ENCODE measurements at places on chromosomes 7 and 10.

DNA sequence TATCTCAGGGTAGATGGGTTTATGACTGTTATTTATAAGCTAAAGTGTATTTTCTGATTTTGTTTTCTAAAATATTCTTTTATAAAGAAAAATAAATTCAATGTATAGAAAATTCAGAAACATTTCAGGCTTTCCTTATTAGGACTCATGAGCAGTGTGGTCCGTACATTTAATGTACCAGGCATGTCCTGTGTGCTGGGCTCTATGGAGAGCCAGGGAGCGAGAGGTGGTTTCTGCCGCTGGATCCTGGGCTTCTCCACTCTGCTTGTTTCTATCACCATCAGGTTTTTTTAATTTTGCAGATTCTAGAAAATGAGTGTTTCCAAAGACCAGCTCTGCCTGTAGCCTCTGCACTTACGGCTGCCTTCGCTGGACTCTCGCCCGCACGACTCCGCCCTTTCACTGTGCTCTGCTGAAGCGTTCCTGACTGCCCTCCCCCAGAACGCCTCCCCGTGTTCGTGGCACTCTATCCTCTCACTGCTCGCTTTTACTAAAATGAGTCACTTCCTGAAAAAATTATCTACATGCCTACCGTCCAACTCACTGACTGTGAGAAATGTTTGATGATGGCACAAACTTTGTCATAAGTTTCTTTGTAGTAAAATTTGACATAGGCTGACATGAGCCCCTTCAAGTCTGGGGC lies 188.5 kb downstream of the ZMYND11 start:
- peak; percentile 49 for DNase-seq

DNA sequence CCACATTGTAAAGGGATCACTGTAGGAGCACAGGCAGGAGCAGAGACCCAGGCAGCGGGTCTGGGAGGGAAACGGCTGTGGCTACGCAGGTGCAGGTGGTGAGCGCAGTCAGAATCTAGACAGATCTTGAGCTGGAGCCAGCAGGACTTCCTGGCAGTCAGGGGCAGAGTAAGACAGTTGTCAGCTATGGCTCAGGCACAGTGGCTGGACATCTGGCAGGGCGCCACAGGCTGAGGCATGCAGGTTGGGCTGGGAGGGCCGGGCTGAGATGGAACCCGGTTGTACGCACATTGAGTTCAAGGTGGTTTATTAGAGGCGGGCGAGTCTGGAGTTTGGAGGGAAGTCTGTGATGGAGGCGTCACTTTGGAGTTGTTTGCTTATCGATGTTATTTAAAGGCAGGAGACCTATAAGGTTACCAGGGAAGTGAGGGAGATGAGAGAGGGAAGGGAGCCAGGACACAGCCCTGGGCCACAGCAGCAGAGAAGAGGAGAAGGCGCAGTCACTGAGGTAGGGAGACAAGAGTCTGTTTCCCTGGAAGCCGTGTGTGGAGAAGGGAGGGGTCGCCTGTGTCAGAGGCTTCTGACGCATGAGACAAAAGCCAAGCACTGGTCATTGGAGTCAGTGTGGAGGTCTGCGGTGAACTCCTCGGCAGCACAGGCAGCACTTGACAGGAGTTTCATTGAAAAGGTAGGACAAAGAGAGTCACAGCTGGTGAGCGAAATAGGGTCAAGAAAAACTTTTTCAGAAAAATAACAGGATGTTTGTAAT lies 73.8 kb downstream of the LANCL2 start:
- DNase-seq, result no peak

DNA sequence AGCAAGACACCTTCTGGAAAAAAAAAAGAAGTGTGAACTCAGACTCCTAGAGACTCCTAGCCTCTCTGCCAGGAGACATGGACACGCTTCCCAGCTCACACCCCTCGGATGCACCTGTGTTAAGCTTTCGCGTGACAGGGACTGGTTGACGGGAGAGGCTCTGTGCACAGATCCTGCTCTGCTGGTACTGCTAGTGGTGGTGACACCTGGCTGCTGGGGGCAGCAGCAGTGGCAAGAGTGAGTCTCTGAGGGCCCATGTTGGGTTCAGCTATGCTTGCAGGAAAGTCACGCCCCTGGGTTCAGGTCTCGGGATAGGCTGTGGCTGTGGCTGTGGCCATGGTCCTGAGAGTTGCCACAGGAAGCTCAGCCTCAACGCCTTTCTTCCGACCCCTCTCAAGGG lies 81.1 kb downstream of the XRCC2 start:
- no peak for DNase-seq

DNA sequence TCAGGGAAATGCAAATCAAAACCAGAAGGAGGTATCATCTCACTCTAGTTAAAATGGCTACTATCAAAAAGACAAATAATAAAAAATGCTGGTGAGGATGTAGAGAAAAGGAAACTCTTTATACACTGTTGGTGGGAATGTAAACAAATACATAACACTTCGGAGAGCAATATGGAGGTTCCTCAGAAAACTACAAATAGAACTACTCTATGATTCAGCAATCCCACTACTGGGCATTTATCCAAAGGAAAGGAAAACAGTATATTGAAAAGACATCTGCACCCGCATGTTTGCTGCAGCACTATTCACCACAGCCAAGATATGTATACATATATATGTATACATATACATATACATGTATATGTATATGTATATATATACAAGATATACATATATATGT lies 94.2 kb downstream of the C10orf90 start:
- DNase-seq, result no peak

- DNase-seq, result no peak
These were observed 133.0 kb downstream of the SFMBT2 start for GRCh38 chr10:7277867-7278266.

DNA sequence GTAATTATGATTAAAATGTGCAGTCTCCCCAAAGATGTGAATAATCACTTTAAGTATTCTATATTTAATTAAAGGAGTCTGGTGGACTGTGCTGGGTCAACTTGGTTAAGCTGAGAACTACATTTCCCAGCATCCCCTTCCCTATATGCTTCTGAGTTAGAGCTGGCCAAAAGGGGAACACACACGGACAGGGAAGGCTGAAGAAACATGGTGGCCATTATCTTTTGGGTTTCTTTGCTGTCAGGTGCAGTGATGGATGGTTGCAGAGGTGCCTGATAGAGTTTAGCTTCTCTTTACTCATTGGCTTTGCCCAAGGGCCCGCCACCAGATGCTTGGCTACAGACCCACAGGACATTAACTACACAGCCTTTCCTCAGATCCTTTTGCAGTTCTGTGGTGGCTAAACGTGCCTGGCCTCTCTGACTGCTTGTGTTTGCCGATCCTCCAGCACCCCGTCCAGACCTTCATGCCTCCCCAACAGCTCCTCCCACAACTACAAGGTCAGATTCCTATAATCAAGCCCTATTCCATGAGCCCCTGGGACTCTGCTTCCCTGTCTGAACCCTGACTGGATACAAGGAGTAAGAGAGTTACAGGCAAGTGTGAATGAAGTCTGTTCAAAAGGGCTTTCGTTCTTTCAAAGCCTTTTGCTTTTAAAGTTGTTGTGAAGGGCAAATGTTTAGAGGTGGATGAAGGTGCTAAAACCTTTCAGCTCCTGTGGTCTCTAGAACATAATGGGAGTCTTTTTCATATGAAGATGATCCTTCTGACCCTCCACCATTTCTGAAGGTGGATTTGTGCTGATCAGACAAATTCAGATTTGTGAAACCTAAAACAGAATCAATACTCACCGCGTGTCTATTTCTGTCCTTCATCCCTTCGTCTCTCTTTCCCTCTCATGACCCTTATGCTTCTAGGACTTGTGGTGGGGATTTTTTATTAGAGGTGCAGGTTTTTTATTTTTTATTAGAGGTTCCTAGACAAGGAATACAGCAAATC lies 21.5 kb downstream of the BUB3 start:
- DNase-seq, result no peak

DNA sequence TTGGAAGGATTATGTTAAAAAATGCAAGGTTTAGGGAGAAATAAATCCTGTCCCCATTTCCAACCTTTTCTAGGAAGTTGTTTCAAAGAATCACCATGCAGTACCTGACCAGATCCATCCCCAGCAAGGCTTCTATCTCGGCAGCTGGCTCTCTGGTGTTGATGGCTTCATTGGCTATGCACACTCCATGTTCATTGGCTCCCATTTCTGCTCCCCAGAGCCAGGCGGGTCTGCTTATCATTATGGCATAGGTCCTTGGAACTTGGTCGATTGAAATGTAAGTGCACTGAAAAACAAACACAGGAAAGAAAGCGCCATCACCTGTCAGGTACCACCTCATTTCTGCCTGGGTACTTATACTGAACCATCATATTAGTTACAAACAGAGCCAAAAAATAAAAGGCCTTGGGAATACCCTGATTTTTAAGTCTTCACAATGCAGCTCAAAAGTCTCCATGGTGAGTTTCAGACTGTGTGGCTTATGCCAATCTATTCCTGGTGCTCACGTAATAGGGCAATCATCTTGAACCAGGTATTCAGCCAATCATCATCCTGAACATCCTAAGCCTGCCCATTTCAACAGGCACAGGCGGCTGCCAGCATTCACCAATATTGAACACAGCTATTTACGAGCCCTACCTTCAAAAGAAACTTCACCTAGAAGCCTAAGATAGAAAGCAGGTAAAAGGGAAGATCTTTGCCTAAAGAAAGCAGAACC lies 34.4 kb downstream of the SCRN1 start:
- no peak for DNase-seq

DNA sequence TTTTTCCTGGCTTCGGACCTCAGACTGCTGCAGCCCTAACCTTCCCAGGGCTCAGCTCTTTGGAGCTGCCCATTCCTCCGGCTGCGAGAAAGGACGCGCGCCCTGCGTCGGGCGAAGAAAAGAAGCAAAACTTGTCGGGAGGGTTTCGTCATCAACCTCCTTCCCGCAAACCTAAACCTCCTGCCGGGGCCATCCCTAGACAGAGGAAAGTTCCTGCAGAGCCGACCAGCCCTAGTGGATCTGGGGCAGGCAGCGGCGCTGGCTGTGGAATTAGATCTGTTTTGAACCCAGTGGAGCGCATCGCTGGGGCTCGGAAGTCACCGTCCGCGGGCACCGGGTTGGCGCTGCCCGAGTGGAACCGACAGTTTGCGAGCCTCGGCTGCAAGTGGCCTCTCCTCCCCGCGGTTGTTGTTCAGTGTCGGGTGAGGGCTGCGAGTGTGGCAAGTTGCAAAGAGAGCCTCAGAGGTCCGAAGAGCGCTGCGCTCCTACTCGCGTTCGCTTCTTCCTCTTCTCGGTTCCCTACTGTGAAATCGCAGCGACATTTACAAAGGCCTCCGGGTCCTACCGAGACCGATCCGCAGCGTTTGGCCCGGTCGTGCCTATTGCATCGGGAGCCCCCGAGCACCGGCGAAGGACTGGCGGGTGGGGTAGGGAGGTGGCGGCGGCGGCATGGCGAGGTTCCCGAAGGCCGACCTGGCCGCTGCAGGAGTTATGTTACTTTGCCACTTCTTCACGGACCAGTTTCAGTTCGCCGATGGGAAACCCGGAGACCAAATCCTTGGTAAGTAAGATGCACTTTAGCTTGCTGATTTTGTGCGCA lies at the start of gene PLXDC2:
Gene PLXDC2 (plus strand): TSS at position 22 of the 820 bp plus-strand sequence.
- no peak for DNase-seq

- no peak for DNase-seq
These were observed 46.4 kb upstream of the NXPH1 start for GRCh38 chr7:8386926-8387550.

GRCh38 chr10:129929343-129930292 lies 34.5 kb downstream of the EBF3 start:
- no peak for DNase-seq

DNA sequence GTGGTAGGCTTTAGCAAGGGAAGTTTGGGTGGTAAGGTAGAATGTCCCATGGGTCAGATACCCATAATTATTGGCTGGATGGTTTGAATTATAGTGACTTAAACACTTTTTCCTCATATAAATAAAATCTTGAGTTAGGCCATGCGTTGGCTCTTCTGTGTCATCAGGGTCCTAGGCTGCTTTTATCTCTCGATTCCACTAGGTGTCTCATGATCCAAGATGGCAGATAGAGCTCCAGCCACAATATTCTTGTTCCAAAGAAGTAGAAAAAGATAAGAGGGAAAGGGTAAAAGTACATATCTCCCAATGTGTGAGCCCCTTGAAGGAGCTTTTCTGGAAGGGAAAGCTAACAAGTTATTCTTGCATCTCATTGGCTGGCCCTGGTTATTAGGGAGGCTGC lies 144.7 kb downstream of the GRK5 start:
- DNase-seq, result no peak

DNA sequence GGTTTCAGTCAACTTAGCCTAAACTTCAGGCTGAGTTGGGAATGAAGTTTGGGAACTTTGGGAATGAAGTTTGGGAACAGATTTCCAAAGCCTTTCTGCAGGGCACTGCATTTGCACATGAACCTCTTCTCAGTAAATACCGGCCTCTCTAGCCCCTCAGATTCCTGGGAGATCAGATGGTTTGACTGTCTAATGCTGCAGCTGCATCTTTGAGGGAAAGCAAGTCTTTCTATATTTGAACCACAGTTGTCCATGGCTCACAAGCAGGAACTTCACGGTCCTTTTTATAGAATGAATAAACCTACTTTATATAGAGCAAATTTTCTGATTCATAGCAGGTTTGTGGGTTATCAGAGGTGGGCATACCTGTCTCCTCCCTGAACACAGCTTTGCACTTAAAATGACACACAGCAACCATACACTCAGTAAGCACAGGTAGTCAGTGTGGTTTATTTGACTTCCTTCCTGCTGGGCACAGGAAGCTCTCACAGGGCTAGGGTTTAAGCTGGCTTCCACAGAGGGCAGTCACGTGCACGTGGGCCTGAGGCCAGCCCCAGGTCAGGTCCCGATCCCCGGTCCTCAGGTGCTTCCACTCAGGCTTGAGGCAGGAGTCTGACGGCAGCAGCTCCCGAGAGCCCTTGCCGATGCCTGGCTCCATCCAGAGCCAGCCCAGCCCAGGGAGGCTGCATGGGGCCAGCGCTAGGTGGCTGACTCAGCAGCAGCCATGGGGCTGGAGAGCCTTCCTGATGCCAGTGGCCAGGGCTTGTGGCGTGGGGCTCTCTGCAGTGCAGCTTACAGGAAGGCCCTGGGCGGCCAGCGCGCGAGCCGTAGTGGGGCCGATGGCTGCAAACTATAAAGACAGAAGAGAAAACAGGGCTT lies 12.8 kb upstream of the MMP21 start:
- DNase-seq, result no peak

- DNase-seq, result no peak
These were observed 63.4 kb downstream of the VAX1 start for GRCh38 chr10:117074621-117075020.
